Suppressor macrophage (primary cell): ENCODE measurements at places on chromosomes 4 and X.
A peak's percentile ranks its signal among the peaks of the same experiment; 100 is the strongest.

- no peak for DNase-seq
These were observed 216.5 kb downstream of the MID1IP1 start for GRCh38 chrX:39017716-39018115.

DNA sequence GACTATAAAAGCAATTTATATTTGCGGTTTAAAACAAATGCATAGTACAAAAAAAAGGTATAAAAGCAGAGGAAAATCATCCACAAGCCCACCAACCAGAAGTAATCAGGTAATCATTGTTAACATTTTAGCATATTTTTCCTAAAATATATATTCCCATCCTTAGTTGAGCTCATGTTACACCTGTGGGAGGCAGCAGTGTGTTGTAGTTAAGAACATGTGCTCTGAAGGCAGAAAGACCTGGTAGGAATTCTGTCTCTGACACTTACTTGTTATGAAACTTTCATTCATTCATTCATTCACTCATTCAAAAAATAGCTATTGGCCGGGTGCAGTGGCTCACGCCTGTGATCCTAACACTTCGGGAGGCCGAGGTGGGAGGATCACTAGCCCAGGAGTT lies 15.4 kb upstream of the CDKL5 start:
- DNase-seq: no peak

DNA sequence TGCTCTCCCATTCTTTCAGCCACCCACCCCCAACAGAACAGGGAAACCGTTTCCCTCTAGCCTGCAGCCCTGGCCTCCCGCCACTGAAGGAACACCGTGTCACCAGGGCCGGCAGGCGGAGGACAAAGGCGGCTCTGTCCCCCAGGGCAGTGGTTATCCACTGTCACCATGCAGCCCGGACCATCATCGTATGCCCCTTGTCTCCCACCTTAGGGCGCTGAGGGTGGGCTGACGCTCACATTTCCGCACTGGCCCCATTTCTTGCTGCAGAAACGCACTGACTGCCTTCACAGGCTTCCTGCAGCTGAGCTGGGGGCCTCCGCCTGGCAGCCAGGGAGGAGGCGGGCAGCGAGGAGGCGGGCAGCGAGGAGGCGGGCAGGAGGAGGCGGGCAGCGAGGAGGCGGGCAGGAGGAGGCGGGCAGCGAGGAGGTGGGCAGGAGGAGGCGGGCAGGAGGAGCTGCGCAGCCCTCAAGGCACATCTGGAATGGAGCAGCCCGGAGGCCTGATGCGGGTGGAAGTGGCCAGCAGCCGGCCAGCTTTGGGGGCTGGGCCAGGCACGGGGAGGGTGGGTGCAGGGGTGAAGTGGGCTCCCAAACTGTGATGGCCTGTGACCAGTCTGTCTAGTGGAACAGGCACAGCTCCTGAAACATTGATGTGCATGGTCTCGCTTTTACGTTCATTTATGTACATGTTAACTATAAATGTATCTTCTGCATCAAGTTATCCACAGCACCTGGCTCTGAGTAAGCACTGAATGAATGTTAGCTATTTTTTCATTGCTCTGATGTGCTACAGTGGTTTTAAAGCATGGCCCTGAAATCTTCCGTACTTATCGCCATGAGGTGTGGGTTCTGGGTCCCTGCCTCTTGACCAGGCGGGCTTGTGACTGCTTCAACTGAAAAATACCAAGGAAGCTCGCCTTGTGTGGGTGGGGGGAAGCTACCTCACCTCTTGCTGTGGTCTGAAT lies 20.6 kb upstream of the KIAA0232 start:
- no peak for DNase-seq

GRCh38 chrX:29530501-29530900 lies 684.9 kb upstream of the MAGEB2 start:
- peak; percentile 8 for DNase-seq

DNA sequence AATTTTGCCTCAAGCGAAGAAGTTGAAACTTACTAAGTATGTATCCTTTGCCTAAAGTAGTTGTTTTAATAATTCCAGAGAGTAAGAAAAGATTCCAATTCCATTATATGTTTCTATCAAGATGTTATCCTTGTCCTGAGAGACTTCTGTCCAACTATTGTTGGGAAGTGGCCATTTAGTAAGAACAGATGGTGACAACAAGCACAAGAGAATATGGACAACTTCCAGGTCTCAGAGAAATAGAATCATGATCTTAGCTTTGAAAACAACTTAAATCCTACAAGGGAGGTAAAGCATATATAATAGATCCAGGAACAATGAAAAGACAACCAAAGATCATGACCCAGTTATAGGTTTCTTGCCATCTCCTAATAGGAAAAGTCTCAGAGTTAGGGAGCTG lies 486.6 kb upstream of the PCDH10 start:
- DNase-seq: no peak

- DNase-seq: no peak
These were observed 1.7 kb upstream of the CENPC start for GRCh38 chr4:67546971-67547370.

DNA sequence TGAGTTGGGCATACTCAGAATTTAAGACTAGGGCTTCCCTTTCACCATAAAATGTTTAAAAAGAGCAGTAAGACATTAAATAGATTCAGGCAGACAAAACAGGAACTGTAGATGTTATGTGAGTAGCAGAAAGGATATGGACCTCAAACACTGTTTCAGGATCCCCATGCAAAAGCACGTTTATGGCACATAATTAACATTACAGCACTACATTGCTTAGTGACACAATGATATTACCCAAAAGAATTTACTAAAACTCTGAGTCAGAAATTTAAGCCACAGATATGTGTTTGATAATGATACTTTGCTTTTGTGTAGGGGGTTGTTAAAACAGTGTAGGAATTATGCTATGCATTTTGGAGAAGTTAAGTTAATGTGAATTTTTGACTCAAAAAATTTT lies 266.3 kb downstream of the PDGFC start:
- DNase-seq: no peak
